Stimulated activated naive CD4-positive, alpha-beta T cell treated with Interleukin-2 at 50 U/mL for 16 hours (primary cell): ENCODE measurements at places on chromosomes 13 and 19.

- no peak for DNase-seq
Measured at GRCh38 chr13:27868641-27869435, 51.0 kb upstream of the PDX1 start.

DNA sequence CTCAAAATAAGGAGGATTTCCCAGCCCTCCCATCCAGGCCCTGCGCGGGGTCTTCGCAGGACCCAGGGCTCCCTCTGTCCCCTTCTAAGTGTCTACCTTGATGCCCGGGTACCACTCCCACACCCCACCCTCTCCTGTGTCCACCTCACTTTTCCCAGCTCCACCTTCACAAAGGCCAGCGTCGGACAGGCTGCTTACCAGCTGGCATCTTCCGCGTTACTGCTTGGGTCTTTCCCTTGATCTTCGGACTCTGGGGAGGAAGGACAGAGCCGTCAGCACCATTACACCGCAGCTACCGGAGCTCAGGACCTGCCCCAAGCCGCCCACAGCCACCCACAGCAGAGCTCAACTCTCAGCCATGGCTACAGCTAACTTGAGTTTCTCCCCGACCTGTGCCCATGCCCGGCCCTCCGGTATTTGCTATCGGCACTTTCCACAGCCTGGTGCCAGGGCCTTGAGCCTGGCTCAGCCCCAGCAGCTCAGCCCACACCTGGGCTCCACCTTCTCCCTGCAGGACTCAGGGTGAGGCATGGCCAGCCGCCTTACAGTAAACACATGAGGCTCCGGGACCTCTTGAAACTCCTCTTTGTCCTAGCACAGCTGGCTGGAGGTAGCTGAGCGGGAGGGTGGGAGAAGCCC lies 3.8 kb downstream of the C13orf46 start:
- DNase-seq = no peak

DNA sequence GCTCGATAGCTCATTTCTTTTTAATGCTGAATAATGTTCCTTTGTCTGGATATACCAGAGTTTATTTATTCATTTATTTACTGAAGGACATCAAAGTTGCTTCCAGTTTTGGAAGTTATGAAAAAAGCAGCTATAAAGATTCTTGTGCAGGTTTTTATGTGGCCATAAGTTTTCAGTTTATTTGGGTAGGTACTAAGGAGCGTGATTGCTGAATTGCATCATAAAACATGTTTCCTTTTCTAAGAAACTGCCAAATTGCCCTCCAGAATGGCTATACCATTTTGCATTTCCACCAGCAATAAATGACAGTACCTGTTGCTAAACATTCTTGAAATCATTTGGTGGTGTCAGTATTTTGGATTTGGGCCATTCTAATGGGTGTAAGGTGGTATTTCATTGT lies 1067.7 kb upstream of the SPRY2 start:
- no peak for DNase-seq

DNA sequence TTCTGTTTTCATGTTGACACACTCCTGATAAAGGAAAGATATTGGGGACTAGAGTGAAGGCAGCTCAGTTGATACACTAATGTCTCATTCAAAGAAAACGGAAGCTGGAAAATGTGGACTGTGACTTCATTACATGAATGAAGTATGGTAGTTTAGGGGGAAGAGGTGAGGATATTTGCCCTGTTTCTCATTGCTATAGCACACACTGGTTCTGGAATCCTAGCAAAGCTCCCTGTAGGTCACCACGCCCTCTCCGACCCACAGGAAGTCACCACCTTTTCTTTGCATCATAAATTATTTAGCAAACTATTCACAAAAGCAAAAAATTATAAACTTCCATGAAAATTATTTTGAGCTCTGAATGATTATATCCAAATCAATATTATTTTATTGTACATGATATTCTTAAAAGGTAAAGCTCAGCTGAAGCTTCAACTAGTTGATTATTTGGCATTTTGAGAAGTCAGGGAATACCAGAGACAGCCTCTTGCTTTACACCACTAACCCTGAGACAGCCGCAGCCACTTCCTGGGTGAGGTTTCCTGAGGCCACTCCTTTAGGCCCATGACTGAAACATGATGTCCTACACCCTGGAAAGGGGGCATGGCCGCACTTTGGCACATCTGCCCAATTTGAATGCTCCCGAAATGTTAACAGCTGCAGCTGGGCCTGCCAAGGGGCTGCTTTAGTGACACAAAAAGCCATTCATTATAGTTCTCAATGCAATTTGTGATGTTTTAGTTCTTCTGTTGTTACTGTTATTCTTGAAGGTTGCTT lies 50.0 kb upstream of the WDFY2 start:
- DNase-seq = peak; percentile 6

DNA sequence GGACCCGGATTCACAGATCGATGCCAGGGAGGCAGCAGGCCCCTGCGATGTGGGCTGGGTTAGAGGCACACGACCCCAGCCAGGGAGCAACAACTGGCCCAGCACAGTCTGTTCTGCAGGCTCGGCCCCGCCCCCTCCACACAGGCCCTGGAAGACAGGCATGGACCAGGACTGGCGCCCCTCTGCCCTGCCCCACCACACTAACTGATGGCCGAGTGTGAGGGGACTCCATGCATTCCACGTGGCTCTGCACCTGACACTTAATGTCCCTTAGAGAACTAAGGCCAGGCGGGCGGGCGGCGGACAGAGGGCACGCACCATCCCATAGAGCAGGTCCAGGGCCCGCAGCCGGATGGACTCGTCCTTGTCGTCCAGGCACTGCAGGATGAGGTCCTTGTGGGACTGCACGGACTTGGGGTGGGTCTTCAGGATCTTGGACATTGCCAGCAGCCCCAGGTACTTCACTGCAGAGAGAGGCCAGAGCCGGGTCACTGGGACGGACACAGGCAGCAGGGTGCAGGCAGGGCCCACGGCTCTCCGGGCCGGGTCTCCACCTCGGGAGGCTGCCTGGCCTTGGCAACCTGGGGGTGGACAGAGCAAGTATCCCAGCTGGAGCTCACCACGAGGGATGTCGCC lies 24.8 kb downstream of the IZUMO4 start:
- DNase-seq = no peak

GRCh38 chr19:28578786-28579505 lies 634.0 kb downstream of the UQCRFS1 start:
- DNase-seq = no peak

DNA sequence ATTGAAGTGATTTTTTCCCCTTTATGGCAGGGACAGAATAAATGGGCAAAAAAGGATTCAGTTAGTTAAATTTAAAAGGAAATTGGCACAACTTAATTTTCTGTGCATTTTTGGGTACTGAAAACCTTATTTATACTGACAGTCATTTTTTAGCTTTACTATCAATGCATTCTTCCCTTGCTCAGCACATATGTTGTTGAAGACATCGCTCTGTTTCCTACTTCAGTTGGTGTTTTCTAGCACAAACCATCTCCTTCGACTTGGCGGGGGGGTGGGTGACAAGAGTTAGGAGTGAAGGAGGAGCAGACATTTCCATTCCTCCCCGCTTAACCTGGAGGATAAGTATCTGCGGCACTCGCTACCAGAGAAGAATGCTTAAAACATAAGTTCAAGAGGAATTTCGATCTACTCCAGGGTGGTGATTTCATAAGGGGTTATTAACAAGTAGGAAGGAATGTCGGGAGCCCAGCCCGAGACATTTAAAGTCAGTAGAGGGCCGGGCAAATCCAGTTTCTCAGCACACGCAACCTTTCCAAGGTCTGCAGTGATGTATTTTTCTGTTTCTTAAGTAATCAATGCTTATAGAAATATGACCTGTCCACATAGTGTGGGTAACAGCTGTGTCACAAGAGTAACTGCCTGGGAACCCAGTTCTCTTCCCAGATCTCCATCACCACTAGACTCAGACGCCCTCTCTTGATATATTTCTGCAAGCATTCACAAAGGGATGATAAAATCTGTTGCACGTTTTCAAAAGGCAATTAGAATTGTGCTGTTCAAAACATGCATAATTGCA lies 525.8 kb downstream of the MYO16 start:
- no peak for DNase-seq

GRCh38 chr19:2251106-2252054 lies 2.3 kb downstream of the AMH start:
- DNase-seq = no peak

DNA sequence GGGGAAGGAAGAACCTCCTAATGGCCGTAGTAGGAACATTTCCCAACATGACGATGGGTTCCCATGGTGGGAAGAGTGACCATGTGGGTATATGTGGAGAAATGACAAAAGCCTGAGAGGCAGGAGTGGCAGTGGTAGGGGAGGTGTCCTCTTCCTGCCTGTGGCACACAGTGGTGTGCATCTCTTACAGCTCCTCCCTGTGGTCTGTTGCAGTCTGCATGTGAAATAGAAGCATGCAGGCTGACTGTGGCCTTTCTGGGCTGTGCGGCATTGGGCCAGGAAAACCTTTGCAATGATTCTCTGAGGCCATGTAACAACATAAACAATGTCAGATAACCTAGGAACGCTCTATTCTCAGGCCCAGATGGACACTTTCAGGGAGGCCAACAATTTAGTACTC lies 84.0 kb downstream of the LACC1 start:
- DNase-seq = no peak

DNA sequence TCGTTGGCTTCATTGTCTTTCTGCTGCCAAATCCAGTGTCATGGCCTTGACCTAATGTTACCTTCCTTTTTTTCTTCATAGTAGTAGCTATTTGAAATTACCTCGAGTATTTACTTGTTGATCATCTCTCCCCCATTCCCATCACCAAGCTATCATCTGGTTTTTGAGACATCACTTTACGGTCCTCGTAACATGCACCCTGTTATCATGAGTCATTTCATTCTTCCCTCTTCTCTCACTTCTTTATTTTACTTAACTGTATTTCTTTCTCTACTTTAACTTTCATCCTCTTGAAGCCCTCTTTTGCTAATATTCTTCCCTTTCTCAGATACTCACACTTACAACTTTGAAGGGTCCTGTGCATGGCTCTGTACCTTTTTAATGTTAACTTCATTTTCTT lies 31.8 kb downstream of the TPP2 start:
- no peak for DNase-seq

GRCh38 chr13:30307971-30308290 lies 580 bp upstream of the KATNAL1 start:
- DNase-seq = no peak

DNA sequence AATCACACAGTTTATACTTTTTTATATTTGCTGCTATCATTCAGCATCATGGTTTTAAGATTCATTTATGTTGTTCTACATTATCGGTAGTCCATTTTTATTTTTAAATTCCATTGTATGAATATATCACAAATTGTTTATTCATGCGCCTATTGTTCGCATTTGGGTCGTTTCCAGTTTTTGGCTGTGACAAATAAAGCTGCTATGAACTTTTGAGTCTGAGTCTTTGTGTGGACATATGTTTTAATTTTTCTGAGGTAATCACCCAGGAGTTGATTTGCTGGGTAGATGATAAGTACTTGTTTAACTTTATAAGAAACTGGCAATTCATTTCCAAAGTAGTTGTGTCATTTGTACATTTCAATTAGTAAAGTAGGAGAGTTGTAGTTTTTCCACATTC lies 74.2 kb upstream of the CSNK1A1L start:
- no peak for DNase-seq

DNA sequence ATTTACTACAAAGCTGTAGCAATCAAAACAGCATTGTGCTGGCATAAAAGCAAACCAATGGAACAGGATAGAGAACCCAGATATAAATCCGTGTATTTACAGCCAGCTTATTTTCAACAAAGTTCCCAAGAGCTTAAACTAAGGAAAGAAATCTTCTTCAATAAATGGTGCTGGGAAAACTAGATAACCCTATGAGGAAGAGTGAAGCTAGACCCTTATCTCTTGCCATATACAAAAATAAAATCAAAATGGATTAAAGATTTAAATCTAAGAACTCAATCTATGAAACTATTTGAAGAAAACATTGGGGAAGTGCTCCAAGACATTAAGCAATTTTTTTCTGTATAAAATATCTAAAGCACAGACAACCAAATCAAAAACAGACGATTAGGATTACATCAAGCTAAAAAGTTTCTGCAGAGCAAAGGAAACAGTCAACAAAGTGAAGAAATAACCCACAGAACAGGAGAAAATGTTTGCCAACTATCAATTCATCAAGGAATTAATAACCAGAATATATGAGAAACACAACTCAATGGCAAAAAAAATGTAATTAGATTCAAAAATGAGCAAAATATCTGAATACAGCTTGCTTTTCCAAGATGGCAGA lies 480.7 kb downstream of the LMO7 start:
- DNase-seq = no peak

GRCh38 chr13:45548281-45548680 lies 67.3 kb downstream of the ERICH6B start:
- no peak for DNase-seq

- no peak for DNase-seq
Measured at GRCh38 chr13:45607931-45608330, 7.6 kb downstream of the ERICH6B start.

- DNase-seq = no peak
Measured at GRCh38 chr13:49132479-49133002, 87.6 kb upstream of the MLNR start.

- no peak for DNase-seq
Measured at GRCh38 chr13:27053902-27054595, 117.6 kb downstream of the USP12 start.

- peak; percentile 48 for DNase-seq
Measured at GRCh38 chr19:6590827-6591319, at the start of gene CD70. CD70 (minus strand) TSS chr19:6591150; CDS start chr19:6591002, 148 bp downstream.

- DNase-seq = no peak
Measured at GRCh38 chr13:45441633-45442032, 23.1 kb upstream of the COG3 start.

- no peak for DNase-seq
Measured at GRCh38 chr19:18128805-18129204, 24.2 kb upstream of the PIK3R2 start.

DNA sequence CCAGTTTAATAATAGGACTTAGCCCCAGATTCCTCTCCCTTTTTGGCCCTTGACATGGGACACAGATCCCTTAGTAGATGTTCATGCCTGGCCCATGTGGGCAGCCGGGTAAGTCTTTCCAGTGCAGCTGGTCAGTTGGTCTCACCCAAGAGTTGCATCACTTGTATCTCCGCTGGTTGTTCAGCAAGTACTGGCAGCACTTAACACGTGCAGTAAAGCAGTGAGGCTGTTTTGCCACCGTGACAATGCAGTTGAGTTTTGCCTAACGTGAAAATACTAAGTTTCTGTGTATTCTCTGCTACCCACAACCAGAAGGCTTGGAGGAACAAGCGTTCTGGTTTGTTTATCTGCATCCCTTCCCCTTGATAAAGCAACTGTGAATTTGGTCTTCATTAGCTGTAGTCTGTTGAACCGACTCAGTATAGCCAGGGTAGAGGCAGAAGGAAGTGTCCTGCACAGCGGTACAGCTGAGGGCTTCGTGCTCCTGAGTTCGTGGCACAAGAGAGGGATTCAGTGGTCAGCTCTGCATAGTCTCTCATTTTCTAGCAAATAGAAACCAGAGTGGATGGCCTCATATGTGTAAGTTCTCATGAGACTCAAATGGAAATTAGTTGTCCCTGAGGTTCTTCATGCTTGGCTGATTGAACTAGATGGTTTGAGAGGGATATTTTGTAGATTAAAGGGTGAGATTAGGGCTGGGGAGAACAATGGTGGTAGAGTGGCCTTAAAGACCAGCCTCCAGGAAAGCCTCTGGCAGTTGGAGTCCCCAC lies 50.3 kb downstream of the ARHGEF7 start:
- DNase-seq = no peak
